ENCODE measurements at places on chromosomes 16 and 17. TPM values are rescaled to one million over a fixed set of nuclear protein-coding genes. Genes with fewer than 3 reads are reported as not detected.

Gene NUPR1
- not detected for total RNA-seq

Gene MT1A
- not detected for total RNA-seq

Gene AOC3
- total RNA-seq = 1.0 TPM

Gene KCNAB3
- total RNA-seq = 11.7 TPM

Gene CTRB1
- total RNA-seq = not detected

Gene REXO5
- total RNA-seq = 1.5 TPM

Gene CCDC78
- total RNA-seq = 7.7 TPM

Gene KRT16
- total RNA-seq = not detected

Gene SEC14L1
- 129 TPM for total RNA-seq

Gene EXOC7
- total RNA-seq = 142 TPM

Gene MT1B
- total RNA-seq = not detected

Gene CACNA1H
- 1.5 TPM for total RNA-seq

Gene CLEC18B
- 0.24 TPM for total RNA-seq

Gene VAT1L
- not detected for total RNA-seq

Gene KRT33A
- total RNA-seq = not detected

Gene KRT40
- not detected for total RNA-seq

Gene TTYH2
- 4.3 TPM for total RNA-seq

Gene LDHD
- not detected for total RNA-seq

Gene DBF4B
- 4.1 TPM for total RNA-seq

Gene IGSF6
- total RNA-seq = 4.4 TPM

Gene RAP1GAP2
- 390 TPM for total RNA-seq

Gene ZNF768
- 7.2 TPM for total RNA-seq

Gene KRT39
- total RNA-seq = not detected

Gene TMEM114
- not detected for total RNA-seq

Gene ORC6
- 5.9 TPM for total RNA-seq

Gene NOG
- total RNA-seq = 0.77 TPM

Gene PPL
- not detected for total RNA-seq

Gene KRTAP2-3
- not detected for total RNA-seq

Gene DHRS7C
- total RNA-seq = not detected

Gene SOX8
- total RNA-seq = not detected

Gene BTBD17
- not detected for total RNA-seq

All from natural killer cell (primary cell).